ENCODE measurements at places on chromosomes 12 and 14.

DNA sequence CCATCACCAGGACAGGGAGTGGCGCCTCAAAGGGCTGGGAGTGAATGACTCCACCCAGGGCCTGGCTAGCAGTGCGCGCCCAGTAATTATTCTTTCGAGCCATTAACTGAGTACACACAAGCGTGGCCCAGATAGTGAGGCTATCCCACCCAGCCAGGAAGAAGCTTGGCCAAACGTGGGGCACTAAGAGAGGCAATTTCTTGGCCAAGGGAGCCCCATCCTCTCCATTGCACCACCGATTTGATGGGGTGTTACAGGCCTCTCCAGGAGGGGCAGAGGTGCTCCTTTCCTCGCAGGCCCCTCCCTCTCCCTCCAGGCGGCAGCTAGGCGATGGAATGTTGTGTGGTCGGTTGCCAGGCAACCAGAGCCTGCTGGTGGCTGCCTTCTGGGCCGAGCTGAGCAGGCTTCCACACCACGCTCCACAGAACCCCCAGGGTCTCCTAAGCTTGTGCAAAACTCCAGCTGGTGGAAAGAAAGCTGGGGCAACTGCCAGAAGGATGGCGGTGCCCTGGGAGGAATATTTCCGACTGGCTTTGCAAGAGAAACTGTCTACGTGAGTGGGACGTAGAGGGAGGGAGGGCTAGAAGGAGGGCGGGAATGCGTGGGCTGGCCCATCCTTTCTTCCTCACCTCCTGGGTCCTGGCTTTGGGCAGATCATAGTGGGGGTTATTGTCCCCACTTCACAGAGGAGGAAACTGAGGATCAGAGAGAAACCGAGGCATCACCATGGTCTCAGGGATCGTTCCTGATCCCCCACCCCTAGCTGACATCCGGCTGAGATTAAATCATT is at the start of gene CFAP73:
Gene CFAP73 (plus strand): TSS at position 364 of the 790 bp plus-strand sequence. CDS start 134 bp downstream, at position 498.
- no peak for DNase-seq

DNA sequence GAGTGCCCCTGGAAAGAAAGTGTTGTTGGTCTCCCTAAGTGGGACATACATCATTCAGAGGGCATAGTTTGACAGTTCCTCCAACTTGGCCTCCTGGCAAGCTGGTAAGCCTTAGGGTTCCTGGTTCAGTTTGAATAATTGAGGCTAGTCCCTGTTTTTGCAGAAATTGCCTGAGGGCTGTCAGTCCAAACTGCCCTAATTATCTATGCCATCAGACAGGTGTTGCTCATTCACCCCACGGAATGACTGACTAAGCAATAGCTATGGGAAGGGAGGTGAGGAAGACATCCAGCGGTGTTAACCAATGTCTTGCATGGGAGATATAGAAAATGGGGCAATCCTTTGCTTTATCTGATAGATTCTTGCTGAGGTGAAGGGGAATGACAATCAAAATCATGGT is 37.6 kb downstream of the SPTSSA start:
- DNase-seq, result no peak

DNA sequence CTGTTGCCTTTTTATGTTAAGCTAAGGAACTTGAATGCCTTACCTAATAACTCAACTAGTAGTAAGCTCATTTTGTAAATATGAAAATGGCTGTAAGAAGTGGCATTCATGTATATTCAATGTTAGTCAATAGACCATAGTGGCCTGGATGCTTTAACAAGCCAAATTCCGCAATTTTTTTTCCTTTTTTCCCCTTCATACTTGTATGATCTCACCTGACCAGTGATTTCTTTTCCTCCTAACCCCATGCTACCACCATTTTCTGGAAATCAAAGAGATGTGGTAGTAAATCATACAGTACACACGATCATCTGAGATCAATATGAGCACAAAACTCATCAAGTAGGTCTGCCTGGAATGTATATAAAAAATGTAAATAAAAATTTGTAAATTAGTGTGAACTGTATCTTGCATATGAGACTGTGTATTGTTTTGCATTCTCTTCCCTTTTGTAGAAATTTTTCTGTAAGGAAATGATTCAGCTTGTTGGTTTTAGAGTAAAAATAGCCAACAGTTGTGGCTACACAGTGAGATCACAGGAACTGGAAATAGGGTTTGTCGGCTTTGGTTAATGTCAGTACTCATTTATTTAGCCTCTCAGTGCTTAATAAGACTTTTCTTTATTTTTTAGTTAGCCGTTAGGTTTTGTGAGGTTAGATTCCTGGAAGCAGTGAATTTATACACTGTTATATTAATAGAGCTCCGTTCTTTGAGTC is 62.5 kb downstream of the ETNK1 start:
- no peak for DNase-seq

DNA sequence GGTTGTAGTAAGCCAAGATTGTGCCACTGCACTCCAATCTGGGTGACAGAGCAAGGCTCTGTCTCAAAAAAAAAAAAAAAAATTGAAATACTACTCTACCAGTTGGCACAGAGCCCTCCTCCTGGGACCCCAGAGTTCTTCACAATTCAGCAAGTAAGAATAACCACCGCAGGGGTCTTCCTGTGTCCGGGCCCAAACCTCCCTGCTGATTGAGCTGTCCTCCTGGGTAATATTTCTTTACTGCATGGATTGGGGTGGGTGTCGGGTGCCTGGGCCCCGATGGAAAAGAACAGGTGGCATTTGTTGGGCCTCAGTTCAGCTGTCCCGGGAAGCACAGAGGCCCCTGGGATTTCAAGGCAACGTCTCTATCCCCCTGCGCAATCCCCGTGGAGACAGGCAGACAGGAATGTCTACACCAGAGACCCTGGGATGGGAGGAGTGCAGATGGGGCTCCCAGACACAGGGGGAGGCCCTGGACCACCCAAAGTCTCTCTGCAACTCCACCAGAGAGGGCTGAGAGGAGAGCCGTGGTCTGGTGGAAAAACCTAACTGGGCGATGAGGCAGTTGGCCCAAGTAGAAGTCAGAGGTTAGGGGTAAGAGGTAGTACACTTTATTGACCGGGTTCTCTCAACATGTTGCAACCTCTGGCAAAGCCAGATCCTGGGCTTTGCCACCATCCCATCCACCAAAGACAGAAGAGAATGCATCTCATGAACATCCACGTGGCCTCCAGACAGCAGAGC is 32.7 kb upstream of the VPS37B start:
- no peak for DNase-seq

DNA sequence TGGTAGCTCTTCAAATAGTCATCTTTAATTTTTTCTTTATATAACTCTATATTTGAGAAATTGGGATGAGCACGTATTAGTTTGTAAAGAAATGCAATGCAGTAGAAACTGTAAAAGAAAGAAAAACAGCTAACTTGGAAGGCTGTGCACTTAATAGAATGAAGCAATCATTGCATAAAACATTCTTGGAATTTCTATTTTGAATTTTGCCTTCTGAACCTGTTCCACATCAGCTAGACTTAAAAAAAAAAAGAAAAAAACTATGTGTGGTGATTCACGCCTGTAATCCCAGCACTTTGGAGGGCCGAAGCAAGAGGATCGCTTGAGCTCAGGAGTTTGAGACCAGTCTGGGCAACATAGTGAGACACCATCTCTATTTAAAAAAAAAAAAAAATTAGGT is 29.4 kb downstream of the SCN8A start:
- DNase-seq, result no peak

All from stimulated activated CD8-positive, alpha-beta memory T cell treated with anti-CD3 and anti-CD28 coated beads, Interleukin-4, amount 100 ng/mL, for 4 hours (primary cell).